ENCODE measurements at places on chromosomes 1 and 21.

GRCh38 chr1:86748622-86749373 is 44.4 kb downstream of the SH3GLB1 start:
- no peak for DNase-seq

DNA sequence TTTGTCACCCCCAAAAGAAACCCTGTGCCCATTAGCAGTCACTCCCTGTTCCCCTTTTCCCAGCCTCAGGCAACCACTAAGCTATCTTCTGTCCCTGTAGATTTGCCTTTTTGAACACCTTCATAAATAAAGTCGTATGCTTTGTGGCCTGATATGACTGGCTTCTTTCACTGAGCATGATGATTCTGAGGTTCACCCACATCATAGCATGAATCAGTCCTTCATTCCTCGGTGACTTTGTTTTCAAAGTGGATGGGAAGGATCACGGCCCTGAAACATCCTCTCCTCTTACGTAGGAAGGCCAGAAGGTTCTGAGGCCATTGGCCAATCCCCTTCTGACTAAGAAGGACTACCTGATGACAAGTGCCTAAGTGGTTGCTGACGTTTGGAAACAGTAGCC is 39.1 kb downstream of the NIPAL3 start:
- DNase-seq: no peak

DNA sequence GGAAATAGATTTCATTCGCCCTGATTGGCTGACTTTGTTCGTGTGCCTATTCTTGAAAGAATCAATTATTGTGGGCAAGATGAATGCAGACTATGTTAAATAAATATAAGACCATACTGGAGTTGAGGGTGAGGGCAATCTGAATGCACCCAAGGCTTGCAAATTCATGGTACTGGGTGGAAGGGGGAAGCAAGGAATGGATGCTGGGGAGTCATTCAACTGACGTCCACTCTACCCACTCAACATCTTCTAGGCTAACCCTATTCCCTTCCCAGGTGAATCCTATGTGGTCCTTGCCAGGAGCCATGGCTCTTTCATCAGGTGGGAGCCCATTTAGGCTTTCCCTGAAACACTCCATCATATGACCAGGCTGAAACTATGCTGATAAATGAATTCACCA is 5.7 kb upstream of the CYP4B1 start:
- DNase-seq: no peak

DNA sequence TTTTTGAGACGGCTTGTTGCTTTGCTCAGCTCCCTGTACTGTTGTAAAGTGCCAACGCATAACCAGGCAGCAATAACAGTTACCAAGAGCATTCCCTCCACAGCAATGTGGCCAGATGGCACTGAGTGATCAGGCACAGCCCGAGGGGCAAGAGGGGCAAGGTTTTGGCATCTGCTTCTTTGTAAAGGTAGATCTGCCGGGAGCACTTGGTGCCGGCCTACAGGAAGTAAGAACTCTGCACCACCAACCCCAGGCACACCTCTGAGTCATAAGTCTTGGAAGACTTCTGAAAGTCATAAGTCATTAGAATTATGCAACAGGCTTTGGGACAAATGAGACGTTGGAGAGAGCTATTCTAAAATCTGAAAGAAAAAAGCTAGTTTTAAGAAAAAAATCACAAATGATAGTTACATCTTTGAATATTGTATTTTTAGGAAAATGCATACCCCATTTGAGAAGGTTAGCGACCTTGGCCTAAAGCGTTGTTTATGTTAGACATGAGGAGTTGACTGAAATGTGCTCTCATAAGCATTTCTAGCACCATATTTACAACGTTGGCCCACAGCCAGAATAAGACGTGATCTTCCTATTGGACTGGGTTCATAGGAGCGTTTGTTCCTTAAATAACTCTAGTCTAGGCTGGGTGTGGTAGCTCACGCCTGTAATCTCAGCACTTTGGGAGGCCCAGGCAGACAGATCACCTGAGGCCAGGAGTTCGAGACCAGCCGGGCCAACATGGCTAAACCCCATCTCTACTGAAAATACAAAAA is 37.7 kb upstream of the MAP10 start:
- DNase-seq: no peak

DNA sequence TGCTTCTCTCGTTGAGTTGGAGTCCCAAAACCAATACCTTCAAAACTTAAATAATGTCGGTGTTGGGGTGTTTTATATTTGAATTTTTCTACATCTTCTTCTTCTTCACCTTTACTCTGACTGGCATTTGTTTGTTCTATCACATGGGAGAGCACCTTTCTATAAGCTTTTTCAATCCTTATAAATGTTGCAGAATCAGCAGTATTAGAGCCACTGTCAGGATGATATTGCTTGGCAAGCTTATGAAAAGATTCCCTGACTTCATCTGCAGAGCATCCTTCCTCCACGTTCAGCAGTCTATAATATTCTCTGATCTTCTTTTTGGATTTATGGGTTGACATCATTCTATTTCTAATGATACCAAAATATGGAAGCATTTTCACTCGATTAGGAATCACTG is 2.6 kb downstream of the DNAJC28 start:
- no peak for DNase-seq

GRCh38 chr1:158422212-158422611 is 3.8 kb downstream of the OR10K2 start:
- DNase-seq: no peak

- DNase-seq: no peak
Measured at GRCh38 chr1:151043163-151043562, 4.4 kb upstream of the C1orf56 start.

GRCh38 chr1:50110151-50110550 is 1.4 kb downstream of the ELAVL4 start:
- DNase-seq: no peak

DNA sequence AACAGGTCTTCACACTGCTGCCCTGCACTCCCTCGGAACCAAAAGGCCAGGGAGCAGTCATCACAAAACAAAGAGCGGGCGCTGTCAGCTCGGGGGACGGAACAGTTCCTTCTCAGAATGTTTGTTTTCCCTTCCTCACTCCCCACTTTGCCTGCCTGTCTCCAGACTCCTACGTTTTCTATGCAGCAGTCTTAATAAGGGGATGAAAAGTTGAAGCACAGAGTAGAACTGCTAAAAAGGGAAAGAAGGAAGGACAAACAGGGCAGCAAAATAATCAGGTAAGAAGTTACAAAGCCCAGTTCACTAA is 738 bp upstream of the GPR161 start:
- no peak for DNase-seq

GRCh38 chr1:4462831-4463484 is 191.5 kb upstream of the AJAP1 start:
- DNase-seq: no peak

- no peak for DNase-seq
Measured at GRCh38 chr1:6328696-6329095, 64.9 kb downstream of the ACOT7 start.

Data from nephron progenitor cell (in vitro differentiated cells).